ENCODE measurements at places on chromosomes 11 and 22.
A peak's percentile ranks its signal among the peaks of the same experiment; 100 is the strongest.

DNA sequence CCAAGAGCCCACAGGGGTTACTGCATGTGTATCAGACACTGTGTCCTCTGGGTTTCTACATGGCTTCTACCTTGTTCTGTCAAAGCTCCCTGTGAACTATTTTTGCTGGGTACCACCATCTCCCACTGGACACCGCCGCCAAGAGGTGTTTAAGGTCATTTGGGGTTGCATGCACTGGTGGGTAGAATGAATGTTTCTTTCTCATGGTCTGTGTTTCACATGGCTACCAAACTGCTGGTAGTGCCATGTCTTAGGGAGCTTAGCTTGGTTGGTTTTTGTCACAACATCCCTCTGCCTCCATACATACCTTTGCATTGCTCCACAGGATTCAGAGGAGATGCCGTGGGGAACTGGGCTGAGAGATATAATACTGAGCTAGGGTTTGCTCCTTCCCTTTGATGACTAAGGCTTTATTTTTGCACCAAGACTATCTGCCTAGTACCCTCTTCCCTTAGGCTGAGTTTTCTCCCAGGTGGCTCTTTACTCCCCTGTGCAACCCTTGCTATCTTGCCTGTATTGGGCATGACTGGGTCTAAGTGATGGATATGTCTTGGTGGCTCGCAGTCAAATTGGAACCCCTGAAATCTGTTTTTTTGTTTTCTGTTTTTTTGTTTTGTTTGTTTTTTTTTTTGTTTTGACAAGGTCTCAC, 73.2 kb downstream of the BDNF start:
- no peak for DNase-seq

DNA sequence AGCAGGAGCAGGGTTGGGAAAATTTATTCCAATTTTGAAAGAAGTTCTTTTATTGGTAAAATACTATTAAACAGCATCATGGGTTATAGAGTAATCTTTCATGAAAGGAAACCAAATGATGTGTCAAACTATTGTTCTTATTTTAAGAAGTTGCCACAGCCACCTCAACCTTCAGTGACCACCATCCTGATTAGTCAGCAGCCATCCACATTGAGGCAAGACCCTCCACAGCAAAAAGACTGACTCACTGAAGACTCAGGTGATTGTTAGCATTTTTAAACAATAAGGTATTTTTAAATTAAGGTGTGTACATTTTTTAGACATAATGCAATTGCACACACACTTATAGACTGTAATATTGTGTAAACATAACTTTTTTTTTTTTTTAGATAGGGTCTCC, 3.7 kb upstream of the HEPHL1 start:
- no peak for DNase-seq

DNA sequence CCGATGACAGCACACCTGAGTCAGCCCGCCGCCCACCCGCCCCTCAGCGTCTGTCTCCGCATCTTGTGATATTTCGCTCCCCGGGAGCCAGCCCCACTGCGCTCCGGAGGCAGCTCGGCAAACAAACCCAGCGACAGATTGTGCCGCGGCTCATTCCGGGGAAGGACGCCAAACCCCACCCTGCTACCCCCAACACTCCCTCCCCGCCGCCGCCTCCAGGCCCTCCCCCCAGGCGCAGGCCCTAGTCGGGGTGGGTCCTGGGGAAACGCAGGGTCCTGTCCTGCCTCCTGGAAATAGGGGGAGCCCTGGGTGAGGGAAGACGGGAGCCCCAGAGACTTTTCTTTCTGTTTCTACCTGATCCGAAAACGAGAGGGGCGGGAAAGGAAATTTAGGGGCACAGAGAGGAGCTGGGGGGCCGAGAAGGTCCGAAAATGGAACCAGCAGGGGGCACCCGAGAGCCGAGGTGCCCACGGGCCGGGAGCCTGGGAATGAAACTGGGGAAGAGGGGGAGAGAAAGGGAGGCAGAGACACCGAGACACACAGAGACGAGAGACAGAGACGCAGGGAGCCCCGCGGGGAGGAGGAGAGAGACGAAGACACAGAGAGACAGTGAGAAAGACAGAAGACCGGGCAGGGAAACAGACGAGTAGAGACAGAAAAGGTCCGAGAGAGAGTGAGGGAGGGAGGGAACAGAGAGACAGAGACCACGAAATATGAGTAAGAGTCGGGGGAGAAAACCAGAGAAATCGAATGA, 1.7 kb upstream of the RTN4RL2 start:
- peak; percentile 61 for DNase-seq

DNA sequence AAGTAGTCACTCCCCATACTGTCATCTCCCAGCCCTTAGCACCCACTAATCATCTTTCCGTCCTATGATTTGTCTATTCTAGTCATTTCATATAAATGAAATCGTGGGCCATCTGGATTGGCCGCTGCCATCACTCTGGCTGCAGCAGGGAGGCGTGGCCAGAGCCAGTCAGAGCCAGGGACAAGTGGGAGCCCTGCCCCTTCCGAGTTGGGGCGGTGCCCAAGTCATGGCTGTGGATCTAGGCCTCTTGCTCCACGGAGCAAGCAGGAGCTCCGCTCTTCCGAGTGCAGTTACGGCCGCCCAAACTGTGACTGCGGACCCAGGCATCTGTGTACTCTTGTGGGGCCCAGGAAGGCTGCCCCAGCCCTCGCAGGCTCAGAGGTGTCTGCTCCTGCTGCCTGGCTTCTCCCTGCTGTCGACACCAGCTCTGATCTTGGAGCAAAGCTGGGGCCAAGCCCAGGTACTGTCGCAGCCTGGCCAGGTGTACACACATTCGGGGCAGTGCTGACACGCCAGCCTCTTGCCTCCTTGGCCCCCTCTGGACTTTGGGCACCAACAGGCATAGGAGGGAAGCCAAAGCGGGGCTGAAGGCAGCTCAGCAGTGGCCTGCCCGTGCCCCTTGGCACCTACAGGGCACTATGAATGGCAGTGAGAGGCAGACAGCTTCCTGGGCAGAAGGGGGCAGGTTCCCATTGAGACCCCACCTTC, 8.4 kb downstream of the MRPL48 start:
- no peak for DNase-seq

DNA sequence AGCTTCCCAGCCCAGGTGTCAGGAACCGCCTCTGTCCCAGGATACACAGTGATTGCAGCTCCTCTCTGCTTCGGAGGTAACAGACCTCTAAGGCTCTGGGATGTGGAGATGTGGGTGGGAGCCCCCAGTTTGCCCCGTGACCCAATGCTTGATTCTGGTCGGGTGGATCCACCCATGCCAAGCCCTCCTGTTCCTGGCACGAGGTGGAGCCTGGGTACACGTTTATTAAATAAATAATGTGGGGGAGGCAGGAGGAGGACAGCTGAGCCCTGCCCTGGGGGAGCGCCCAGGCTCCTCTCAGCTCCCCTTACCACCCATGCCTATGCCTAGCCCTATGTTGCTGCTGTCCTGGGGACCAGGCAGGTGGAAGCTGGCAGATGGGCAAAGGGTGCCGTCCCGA, 16.0 kb downstream of the ARHGEF17 start:
- no peak for DNase-seq

- DNase-seq = no peak
Measured at GRCh38 chr22:35066768-35067167, 810 bp downstream of the ISX start.

GRCh38 chr22:37188901-37189466, 937 bp upstream of the C1QTNF6 start:
- no peak for DNase-seq

- DNase-seq = peak; percentile 26
Measured at GRCh38 chr11:47270331-47271271, 668 bp downstream of the MADD start.

GRCh38 chr22:42692239-42693054, 28.2 kb downstream of the A4GALT start:
- no peak for DNase-seq

DNA sequence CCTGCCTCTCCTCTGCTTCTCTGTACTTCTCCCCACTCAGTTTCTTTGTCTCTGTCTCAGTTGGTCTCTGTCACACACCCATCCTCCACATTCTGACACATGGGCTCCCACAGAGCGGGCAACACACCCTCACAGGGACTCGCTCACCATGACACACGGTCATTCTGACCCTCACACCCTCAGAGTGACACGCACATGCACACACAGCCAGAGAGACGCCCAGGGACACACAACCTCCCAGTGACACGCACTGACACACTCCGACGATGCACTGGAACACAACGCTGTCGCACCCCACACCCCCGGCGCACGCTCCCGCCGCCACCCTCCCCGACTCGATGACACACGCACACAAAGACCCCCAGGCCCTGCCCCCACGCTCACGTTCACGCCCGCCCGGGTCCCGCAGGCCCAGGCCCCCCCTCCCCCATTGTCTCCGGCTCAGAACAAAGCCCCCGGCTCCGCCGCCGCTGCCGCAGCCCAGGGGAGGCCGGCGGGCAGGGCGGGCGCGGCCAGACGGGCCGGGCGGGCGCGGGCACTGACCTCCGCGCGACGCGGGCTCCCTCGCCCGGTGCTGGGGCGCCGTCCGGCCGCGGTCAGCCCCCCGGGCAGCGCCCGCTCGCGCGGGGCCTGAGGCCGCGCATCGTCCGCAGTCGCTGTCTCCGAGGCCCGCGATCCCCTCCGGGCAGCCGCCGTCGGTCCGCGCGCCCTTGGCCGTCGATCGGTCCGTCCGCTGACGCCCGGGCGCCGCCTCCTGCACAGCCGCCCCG, 404 bp downstream of the DCHS1 start:
- DNase-seq = peak; percentile 47

DNA sequence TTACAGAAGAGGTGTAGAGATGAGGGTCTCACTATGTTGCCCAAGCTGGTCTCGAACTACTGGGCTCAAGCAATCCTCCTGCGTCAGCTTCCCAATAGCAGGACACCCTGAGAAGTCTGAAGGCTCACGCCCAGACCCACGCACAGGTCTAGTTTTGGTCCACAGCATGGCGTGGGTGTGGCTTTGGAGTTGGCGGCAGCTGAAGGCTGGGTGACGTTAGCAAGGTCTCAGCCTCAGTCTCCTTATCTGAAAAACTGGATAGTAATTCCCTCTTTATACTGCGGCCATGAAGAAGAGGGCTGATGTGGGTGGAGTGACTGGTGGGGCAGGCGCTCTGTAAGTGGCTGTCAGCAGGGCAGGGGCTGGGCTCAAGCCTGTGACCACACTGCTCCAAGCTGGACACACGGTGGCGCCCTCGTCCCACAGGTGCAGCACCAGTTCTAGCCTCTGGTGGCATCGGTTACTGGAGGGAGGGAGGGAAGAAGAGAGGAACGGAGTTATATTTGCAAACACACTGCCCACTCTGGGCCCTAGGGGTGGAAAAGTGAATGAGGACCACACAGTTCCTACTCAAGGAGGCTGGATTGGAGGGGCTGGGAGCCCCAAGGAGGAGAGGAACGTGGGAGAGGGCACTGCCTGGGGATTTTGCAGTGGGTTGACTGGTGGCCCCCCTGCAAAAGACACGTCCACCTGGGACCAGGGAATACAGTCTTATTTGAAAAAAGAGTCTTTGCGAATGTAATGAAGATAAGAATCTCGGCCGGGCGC, 19.6 kb upstream of the CARD10 start:
- DNase-seq = peak; percentile 95

DNA sequence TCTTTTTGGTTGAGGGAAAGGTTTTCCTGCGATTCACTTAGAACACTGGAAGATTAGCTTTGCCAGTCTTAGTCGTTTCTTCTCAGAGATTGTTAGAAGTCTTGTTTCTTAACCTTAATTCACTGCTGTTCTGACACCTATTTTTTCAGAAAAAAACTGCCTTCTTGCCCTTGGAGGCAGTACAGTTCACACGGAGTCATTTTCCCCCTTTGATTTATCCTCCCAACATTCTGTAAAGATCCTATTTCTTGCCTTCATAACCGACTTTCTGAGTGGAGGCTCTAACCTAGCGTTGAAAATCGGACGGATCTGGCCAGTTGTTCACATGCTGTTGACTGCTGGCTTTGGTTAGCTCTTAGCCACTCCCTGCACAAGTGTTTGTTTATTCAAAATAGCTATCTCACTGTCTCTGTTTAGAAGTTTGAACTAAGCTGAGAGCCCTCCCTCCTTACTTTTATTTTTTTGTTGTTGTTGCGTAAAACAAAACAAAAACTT, 737 bp downstream of the BCL2L13 start:
- DNase-seq = no peak

- DNase-seq = no peak
Measured at GRCh38 chr22:28466399-28466798, 213.2 kb downstream of the TTC28 start.

- DNase-seq = no peak
Measured at GRCh38 chr11:40787224-40787623, 672.2 kb downstream of the LRRC4C start.

DNA sequence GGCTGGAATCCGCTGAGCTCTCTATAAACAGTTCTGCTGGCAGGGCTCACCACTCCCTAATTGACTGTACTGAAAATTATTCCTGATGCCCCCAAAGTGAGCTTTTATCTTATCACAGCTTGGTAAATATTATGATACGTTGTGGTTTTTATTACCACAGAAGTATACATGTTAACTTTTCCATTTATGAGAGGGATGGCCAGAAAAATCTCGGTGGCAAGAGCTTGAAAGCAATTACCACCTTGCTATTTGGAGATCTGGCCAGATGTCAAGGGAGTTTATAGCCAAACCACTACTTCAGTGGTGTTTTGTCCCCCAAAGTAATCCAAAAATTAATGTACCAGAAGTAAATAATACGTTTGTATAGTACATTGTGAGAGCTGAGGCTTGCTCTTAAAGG, 75.4 kb upstream of the RCN1 start:
- DNase-seq = no peak

DNA sequence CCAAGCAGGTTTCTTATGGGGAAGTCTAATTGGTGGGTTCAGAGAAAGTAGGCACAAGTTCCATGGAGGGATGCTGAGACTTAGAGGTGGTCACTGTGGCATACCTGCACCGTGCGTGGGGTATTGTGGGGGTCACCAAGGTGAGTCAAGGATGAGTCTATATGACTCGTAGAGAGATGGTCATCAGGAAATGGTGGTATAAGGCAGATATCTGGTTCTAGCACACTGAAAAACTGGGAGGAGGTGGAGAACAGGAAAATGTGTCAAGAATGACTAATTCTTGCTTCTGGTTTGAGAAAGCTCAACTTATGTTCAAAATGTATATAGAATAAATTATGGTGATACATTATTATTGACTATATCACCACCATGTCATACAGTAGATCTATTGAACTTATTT, 258.1 kb downstream of the RAB38 start:
- DNase-seq = no peak

DNA sequence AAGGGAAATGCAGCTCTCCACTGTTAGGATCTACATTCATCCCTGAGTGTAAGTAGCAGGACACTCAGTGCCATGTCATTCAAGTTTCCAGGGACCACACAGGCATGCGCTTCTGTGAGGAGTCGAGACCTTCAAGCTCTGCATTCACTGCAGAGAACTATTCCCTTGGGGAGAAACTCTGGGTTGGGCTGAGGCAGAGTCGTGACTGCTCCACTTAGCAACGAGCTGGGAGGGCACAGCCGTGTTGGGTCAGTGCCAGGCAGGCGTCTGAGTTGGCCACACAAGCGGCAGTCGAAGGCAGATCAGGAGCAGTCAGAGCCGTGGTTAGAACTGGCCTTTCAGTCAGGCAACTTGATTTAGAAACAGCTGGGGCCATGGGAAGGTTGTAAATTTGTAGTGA, 14.7 kb downstream of the MPEG1 start:
- no peak for DNase-seq
